ENCODE measurements at places on chromosomes 1 and 21. TPM values are rescaled to one million over a fixed set of nuclear protein-coding genes. Genes with fewer than 3 reads are reported as not detected.

The MECR gene
- 41.3 TPM for total RNA-seq

The SLC35F3 gene
- total RNA-seq, result 1.8 TPM

The ADGRB2 gene
- total RNA-seq, result 1.2 TPM

The FBXO2 gene
- 1.6 TPM for total RNA-seq

The RHCE gene
- total RNA-seq, result 1.0 TPM

The THBS3 gene
- 13.7 TPM for total RNA-seq

The PIK3C2B gene
- 38.2 TPM for total RNA-seq

The TESK2 gene
- total RNA-seq, result 3.1 TPM

The GLMP gene
- total RNA-seq, result 10.8 TPM

The PTGFR gene
- not detected for total RNA-seq

The KCNJ15 gene
- total RNA-seq, result 0.14 TPM

The TARDBP gene
- total RNA-seq, result 190 TPM

The TRIM58 gene
- total RNA-seq, result 0.18 TPM

The LY9 gene
- 11.0 TPM for total RNA-seq

The SEC16B gene
- not detected for total RNA-seq

The SPRR2E gene
- not detected for total RNA-seq

The DIRAS3 gene
- not detected for total RNA-seq

The ZBTB8B gene
- not detected for total RNA-seq

The PADI4 gene
- total RNA-seq, result 0.30 TPM

The OPTC gene
- not detected for total RNA-seq

The TRAF3IP3 gene
- 138 TPM for total RNA-seq

The DNASE2B gene
- total RNA-seq, result not detected

The PADI1 gene
- not detected for total RNA-seq

The SLC45A1 gene
- total RNA-seq, result 0.49 TPM

The CACNA1S gene
- total RNA-seq, result not detected

The CCDC190 gene
- not detected for total RNA-seq

The NOTCH2NLA gene
- 20.2 TPM for total RNA-seq

The AIM2 gene
- total RNA-seq, result 65.6 TPM

The ORC1 gene
- total RNA-seq, result 51.0 TPM

The TBX15 gene
- total RNA-seq, result not detected

The CD1E gene
- not detected for total RNA-seq

Measured in activated CD4-positive, alpha-beta T cell treated with anti-CD3 and anti-CD28 coated beads for 36 hours (primary cell).